ENCODE measurements at places on chromosomes 1 and 21.

DNA sequence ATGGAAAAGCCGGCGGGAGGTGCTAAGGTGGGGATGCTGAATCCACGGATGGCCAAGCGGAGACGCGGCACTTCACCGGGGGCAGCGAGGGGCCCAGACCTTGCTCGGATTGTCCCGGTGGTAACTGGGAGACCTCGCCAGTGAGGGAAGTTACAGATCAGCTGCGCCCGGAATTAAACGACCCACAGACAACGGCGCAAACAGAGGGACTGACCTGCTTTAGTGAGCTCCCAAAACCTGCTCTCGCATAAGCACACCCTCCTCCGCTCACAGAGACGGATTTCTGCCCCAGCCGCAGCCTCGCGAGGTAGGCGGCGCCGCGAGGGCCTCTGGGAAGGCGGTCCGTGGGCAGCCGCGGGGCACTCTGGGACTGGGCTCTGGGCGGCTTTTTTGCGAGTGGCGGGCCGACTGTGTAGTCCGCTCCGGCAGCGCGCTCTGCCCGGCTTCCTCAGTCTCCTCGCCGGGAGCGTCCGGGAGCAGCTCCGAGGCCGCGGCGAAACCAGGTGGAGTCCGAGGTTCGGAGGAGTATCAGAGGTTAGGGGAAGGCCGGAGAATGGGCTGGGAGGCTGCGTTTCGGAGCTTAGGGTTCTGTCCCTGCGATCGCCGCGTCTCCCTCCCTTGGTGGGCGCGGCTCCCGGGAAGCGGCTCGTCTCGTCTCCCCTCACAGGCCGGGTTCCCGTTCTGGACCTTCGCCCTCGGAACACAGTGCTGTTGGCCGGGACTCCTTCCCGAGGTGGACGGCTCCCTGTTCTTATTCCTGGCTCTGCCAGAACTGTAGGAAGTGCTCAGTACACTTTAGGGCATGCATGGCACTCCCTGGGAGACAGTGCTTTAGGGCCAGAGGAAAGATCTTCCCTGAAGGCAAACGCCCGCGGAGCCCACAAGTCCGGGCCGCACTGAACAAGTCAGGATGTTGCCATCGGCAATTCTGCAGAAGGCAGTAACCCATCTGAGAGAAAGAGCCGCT lies at the start of gene EXO5:
Gene EXO5 (plus strand): TSS at position 393 of the 967 bp plus-strand sequence. CDS start 5,778 bp downstream, outside the sequence.
- peak within 1 kb of the TSS; percentile 84 for H3K4me3 ChIP-seq
- DNase-seq: peak; percentile 47
- H3K4me1 ChIP-seq: no peaks in the 10 kb centered on the region
- peak within 1 kb of the TSS; percentile 57 for H3K27ac ChIP-seq

DNA sequence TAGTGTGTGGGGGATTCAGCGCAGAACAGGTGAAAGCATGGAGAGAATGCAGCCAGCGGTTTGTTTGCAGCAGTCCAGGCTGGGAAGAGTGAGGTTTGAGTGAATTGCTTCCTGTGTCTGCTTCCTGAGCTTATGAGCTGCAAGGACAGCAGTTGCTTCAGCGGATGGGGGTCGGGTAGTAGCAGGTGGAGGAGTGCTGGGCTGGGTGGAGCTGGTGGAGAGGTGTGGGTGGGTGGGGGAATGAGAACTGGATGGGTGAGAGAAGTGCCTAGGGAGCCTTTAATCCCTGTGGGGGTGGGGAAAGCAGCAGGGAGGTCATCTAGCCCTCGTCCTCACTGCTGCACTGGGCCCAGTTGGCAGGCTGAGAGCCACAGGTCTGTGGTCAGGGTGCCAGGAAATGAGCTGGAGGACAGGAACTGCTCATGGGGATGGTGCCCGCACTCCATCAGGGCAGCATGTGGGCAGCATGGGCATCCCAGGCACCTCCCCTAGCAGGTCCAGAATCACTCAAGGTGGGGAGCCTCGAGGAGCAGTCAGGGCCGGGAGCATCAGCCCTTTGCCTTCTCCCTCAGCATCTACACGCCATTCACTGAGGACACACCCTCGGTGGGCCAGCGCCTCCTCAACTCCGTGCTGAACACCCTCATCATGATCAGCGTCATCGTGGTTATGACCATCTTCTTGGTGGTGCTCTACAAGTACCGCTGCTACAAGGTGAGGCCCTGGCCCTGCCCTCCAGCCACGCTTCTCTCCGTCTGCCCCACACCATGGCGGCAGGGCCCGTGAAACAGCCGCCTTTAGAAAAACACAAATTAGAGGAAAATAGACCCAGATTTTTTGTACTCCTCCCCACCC lies 14.8 kb downstream of the PSEN2 start:
- no peaks in the 10 kb centered on the region for H3K36me3 ChIP-seq
- peaks cover 53% of the 10 kb centered on the region for H3K4me1 ChIP-seq
- DNase-seq: no peak
- H3K4me3 ChIP-seq: no peak overlapping the region

DNA sequence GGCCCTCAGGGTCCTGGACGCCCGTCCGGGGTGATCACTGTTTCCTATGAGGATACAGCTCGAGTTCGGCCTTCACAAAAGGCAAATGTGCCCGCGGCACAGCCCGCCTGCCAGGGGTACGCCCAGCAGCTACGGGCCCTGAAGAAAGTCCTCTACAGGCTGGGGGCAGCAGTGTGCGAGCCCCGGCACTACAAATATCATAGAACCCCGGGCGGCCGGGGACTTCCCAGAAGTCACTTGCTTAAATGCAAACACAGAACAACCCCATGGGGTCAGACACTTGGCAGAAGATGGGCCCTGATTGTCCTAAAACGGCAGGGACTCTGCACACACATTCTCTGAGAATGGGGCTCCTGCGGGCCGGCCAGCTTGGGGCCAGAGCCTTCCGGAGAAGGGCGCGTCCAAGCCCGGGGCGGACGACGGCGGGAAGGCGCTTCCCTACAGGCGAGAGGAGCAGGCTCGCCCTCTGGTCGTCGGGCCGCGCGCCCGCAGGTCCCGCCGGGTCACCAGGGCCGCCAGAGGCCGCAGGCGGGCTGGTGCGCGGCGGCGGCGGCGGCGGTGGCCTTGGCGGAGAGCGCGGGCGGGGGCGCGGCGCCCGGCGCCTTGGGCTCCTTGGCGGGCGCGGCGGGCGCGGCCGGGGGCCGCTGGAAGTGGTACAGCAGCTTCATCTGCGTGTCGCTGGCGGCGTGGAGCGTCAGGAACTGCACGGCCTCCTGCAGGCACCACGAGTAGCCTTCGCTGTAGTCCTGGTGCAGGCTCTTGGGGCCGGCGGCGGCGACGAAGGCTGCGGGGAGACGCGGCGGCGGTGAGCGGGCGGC lies 888 bp downstream of the HES5 start:
- H3K4me1 ChIP-seq: peaks cover 24% of the 10 kb centered on the region
- no peak overlapping the region for H3K27ac ChIP-seq
- no peak for DNase-seq
- H3K36me3 ChIP-seq: no peaks in the 10 kb centered on the region

DNA sequence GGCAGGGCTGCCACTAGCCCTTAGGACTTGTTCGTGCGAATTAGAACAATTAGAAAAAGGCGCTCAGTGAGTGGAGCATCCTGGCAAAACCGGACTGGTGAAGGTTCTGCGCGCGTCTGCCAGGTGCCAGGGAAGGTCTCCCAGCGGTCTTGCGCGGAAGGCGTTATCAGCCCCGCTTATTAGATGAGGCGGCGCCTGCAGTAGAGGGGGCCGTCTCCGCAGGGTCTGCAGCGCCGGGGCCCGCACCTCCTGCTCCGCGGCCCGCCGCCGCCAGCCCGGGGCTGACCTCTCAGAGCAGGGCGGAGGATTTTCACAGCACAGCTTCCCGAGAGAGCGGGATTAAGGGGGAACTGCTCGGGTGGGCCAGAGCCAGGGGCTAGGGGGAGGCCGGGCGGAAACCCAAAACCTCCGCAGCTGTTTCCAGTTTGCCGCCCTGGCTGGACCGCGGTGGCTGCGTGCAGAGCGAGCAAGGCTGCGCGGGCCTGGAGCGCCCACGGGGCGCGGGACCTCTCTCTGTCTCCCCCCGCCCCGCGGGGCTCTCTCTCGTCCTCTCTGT lies 155.2 kb downstream of the FOXD2 start:
- H3K36me3 ChIP-seq: no peaks in the 10 kb centered on the region
- H3K4me1 ChIP-seq: no peaks in the 10 kb centered on the region
- DNase-seq: no peak
- H3K27ac ChIP-seq: no peak overlapping the region

DNA sequence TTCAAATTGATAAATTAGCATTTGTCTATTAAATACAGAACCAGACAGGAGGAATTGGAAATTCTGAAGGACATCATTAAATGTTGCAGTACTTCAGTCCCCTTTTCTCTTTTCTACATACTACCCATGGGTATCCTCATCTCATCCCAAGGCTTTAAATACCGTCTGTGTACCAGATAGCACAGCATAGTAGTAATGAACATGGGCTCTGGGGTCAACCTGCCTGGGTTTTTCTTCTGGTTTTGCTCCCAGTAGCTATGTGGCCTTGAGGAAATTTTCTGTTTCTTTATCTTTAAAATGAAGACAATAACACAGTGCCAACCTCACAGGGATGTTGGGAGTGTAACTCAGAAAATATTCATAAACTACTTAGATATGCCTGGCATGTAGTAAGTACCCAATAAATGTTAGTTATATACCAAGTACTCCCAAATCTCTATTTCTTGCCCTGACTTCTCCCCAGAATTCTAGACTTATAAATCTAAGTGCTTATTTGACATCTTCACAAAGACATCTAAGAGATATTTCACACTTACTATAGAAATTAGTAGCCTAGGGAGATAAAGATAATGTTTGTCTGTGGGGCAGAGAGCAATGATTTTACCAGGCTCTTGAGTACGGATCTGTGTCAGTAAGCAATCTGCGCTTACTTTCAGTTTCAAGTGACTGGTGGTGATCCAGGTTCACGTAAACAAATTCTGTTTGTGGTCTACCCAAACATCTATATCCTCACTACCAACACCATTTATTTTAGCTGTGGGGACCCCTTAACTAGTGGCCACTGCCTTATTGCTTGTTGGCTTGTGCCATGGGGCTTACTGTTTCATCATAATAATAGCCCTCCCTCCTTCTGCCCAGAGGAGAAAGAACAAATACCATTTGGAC lies 37.3 kb downstream of the VANGL2 start:
- peaks cover 29% of the 10 kb centered on the region for H3K4me1 ChIP-seq
- peak; percentile 62 for DNase-seq
- peak overlapping the region; percentile 86 for H3K27ac ChIP-seq
- no peaks in the 10 kb centered on the region for H3K36me3 ChIP-seq
- no peaks in the 10 kb centered on the region for H3K27me3 ChIP-seq
- H3K4me3 ChIP-seq: peak overlapping the region; percentile 11

GRCh38 chr1:31485166-31485565 lies 72.2 kb downstream of the SERINC2 start:
- no peaks in the 10 kb centered on the region for H3K4me1 ChIP-seq
- H3K27me3 ChIP-seq: no peaks in the 10 kb centered on the region
- no peak for DNase-seq
- no peak overlapping the region for H3K4me3 ChIP-seq
- H3K27ac ChIP-seq: no peak overlapping the region

DNA sequence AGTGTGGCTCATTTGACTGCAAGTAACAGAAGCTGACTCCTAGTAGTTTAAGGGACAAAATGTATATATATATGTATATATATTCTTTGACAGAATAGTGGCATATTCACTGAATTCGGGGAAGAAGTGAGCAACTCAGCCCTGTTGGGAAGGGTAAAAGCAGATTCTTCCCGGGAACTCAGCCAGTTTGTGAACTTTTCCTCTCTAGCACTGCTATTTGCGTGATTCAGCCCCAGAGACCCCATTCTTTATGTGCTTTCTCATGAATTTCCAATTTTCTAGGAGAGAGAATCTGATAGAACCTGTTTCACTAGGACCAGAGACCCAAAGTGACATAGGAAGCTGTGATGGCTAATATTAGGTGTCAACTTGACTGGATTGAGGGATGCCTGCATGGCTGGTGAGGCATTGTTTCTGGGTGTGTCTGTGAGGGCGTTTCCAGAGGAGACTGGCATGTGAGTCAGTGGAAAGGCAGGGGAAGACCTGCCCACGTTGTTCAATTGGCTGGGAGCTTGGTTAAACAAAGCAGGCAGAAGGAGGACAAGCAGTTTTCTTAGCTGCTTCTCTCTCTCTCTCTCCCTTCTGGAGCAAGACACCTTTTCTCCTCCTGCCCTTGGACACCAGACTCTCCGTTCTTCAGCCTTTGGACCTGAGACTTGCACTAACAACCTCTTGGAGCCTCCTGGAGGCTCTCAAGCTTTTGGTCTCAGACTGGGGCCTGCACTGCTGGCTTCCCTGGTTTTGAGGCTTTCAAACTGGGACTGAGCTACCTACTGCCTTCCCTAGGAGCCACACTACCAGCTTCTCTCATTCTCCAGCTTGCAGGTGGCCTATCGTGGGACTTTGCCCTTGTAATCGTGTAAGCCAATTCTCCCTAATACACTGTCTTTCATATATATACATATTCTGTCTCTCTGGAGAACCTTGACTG lies 93.4 kb upstream of the KCNK1 start:
- no peak for DNase-seq
- H3K27me3 ChIP-seq: no peaks in the 10 kb centered on the region
- H3K36me3 ChIP-seq: no peaks in the 10 kb centered on the region
- H3K4me3 ChIP-seq: no peak overlapping the region

GRCh38 chr1:31666263-31666963 lies 21.7 kb upstream of the PEF1 start:
- no peak overlapping the region for H3K27ac ChIP-seq
- no peak for DNase-seq
- no peak overlapping the region for H3K4me3 ChIP-seq
- H3K4me1 ChIP-seq: no peaks in the 10 kb centered on the region
- no peaks in the 10 kb centered on the region for H3K36me3 ChIP-seq
- no peaks in the 10 kb centered on the region for H3K27me3 ChIP-seq

Measured in GM12878 (cell line).